NCI-H2081 treated with DMSO at 0.1 percent for 48 hours (cell line): ENCODE measurements at places on chromosomes 5 and 9.

DNA sequence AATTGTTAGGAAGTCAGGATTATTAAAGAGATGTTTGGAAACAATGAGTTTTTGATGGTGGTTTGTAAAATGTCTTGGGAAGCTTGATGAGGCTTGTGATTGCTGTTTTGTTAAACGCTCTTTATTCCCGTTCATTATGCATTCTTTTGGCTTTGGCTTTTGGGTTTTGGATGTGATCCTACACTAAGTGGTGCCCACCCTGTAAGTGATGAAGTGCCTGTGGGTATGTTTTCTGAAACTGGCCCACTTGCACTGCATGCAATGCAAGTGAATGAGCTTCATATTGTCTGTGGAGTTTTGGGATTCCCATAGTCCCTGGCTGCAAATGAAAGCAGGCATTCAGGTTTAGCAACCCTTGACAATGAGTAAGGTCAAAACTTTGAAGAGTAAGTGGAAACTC is 1035.5 kb upstream of the WWC1 start:
- DNase-seq, result no peak

- DNase-seq, result no peak
Observed at GRCh38 chr9:16120727-16121126, 567.9 kb downstream of the CCDC171 start.

GRCh38 chr5:126098330-126099017 is 324.7 kb upstream of the GRAMD2B start:
- DNase-seq, result no peak

GRCh38 chr9:98781588-98782383 is 14.6 kb downstream of the ANKS6 start:
- DNase-seq, result no peak

- DNase-seq, result no peak
Observed at GRCh38 chr5:173138707-173139106, 5.6 kb upstream of the BNIP1 start.

GRCh38 chr5:118791926-118792734 is 196.2 kb downstream of the DTWD2 start:
- DNase-seq, result peak; percentile 24

DNA sequence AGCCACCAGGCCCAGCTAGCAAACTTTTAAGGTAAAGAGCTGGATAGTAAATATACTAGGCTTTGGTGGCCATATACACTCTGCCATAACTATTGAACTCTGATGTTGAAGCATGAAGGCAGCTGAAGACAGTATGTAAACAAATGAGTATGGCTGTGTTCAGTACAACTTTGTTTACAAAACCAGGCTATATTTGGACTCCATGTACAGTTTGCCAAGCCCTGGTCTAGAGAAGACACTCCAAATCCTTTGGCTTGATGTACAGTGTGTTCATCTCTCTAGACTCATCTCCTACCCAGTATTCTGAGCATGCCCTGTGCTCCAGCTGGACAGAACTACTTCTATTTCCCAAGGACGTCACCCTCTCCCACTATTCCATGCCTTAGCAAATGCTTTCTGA is 54.3 kb upstream of the MEGF10 start:
- no peak for DNase-seq

DNA sequence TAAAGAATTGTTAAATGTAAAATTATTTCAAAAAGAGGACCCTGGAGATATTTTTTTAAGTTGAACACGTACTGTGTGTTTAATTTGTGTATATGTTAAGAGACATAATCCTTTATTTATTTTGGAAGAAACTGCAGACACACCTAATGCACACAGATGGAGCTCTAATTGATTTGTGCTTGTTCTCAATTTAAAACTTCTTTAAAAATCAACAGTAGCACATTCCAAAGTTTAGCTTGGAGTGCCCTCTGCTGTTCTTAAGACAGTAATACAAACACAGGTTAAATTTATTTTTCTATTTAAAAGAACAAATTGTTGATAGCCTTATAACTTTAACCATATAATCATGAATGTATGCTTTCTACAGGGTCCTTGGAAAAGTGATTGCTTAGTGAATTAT is 277.6 kb upstream of the ADAMTS16 start:
- peak; percentile 24 for DNase-seq

- DNase-seq, result no peak
Observed at GRCh38 chr5:138772986-138773594, 19.9 kb downstream of the CTNNA1 start.
